ENCODE measurements at places on chromosomes 4 and X.

DNA sequence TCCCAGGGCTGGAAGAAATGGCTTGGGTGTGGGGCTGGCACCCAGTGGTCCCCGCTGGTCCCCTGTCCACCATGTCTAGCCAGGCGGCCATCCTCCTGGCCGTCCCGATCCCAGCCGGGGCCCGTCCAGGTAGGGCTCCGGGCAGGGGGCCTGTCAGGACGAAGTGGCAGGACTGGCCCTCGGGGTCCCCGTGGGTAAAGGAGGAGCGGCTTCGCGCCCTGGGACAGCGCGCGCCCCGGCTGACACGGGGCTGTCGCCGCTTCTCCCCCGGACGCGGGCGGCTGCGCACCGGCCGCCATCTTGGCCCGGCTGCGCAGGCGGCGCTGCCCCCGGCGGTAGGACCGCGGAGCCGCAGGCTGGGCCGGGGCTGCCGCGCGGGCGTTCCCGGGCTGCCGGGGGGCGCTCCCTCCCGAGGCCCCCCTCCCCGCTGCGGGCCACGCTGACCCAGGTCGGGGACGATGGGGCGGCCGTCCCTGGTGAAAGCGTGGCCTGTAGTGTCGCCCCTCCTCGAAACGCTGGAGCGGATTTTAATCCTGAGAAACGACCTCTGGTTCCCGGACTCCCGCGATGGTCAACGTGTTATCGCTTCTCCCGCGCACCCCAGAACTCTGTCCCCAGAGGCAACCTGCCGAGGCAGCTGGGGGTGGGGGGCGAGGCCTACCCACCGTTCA, 60.4 kb upstream of the BCOR start:
- no peak for DNase-seq

- no peak for DNase-seq
These were observed 29.7 kb downstream of the BMX start for GRCh38 chrX:15530318-15530717.

GRCh38 chr4:177441061-177441802, 1.0 kb downstream of the AGA start:
- DNase-seq: no peak

DNA sequence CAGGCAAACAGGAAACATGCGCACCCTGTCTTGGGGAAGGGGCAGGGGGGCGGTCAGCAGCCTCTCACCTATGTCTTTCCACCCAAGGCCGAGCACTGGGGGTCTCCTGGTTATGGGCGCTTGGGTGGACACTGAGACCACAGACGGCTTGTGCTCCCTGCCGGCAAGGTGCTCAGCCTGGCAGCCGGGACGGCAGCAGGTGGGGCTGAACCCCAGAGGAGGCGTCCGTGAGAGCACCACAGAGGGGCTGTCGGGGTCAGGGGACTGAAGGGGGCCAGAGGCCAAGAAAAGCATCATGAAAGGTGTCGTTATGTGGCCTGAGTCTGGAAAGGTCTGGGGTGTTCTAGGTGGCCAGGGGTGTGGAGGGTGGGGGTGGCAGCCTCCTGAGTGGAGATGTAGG, 19.6 kb downstream of the DOK7 start:
- DNase-seq: no peak

DNA sequence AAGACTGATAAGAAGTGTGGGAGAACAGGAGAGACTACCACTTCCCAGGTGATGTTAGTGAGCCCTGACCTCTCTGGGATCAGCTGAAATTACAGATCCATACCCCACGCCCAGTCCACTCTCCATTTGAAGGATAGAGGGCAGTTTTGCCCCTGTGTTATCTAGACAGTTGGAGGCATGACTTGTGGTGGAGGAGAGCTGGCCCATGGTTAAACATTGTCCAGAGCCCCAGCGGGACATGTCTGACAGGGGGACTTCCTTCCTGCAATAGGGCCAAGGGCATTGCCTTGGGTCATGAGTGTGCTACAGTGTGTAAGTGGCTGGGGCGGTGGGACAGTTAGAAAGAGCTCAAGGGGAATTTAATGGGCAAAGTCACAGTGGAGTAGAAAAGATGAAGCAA, 181.1 kb downstream of the MID1IP1 start:
- DNase-seq: no peak

DNA sequence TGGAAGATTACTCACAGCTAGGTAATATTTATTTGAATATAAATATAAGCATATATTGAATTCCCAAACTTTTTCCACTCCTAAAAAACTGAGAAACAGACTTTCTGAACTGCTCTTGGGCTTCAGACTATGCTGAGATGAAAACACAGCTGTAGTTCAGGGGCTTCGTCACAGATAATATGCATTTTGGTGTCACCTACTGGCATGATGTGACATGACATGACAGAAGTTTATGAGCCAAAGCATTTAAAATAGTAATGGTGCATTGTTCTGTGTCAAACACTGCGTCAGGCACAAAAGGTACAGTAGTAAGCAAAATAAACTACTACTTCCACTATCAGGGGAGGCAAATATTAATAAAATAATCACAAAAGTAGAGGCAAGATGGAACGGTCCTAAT, 171.3 kb downstream of the BTC start:
- peak; percentile 79 for DNase-seq

DNA sequence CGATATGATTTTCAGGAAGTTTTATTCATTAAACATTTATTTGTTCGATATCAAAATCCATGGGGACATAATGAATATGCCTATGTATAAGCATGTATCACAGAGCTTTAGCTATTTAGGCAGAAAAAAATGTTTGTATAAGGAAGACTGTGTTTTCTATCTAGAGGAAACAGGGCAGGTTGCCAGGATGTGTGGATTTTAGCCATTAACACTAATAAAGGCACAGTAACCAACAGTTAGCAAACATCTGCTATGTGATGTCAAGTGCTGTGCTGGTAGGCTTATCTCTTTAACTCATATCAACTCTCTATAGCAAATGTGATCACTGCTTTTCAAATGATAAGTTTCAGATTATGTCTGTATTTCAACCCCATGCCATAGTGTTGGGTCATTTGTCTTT, 708.9 kb upstream of the HS3ST1 start:
- DNase-seq: peak; percentile 91
